ENCODE measurements at places on chromosomes 11 and 22. TPM values are rescaled to one million over a fixed set of nuclear protein-coding genes. Genes with fewer than 3 reads are reported as not detected.

Gene TMPRSS6
- 0.65 TPM for total RNA-seq

Gene B3GAT1
- total RNA-seq, result 3.0 TPM

Gene C11orf91
- not detected for total RNA-seq

Gene PANX3
- not detected for total RNA-seq

Gene TTC12
- 11.5 TPM for total RNA-seq

Gene JAM3
- total RNA-seq, result 5.4 TPM

Gene SULT4A1
- not detected for total RNA-seq

Gene SLC37A2
- total RNA-seq, result 0.50 TPM

Gene NCR3LG1
- total RNA-seq, result 0.48 TPM

Gene BID
- 38.7 TPM for total RNA-seq

Gene PHOX2A
- not detected for total RNA-seq

Gene ASCL2
- total RNA-seq, result 0.45 TPM

Gene SLC22A9
- total RNA-seq, result not detected

Gene RCOR2
- total RNA-seq, result 0.30 TPM

Gene UPK3A
- not detected for total RNA-seq

Gene MS4A12
- total RNA-seq, result not detected

Gene OR51I1
- not detected for total RNA-seq

Gene OR2AG1
- not detected for total RNA-seq

Gene UCP3
- 1.7 TPM for total RNA-seq

Gene CRYBB3
- not detected for total RNA-seq

Gene TEX54
- total RNA-seq, result not detected

Gene OTOG
- not detected for total RNA-seq

Gene MRPL49
- total RNA-seq, result 42.2 TPM

Gene RASL10A
- total RNA-seq, result 1.5 TPM
